Stimulated activated CD4-positive, alpha-beta T cell treated with anti-CD3 and anti-CD28 coated beads, Interleukin-4, amount 100 ng/mL, for 4 hours (primary cell): ENCODE measurements at places on chromosomes 16 and 17.

GRCh38 chr17:79305768-79306423 lies 231.3 kb downstream of the ENGASE start:
- DNase-seq = no peak

GRCh38 chr17:81488276-81488860 lies 24.2 kb downstream of the ACTG1 start:
- no peak for DNase-seq

DNA sequence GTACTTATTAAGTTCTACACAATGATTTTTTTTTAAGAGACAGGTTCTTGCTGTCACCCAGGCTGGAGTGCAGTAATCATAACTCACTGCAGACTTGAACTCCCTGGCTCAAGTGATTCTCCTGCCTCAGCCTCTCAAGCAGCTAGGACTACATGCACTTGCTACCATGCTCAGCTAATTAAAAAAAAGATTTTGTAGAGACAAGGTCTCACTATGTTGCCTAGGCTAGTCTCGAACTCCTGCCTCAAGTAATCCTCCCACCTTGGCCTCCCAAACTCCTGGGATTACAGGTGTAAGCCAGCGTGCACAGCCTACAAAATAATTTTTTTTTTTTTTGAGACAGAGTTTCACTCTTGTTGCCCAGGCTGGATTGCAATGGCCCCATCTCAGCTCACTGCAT lies 22.2 kb downstream of the USP32 start:
- DNase-seq = no peak

- DNase-seq = no peak
Measured at GRCh38 chr16:11074131-11074530, 129.8 kb downstream of the CLEC16A start.

GRCh38 chr17:46869975-46870803 lies 18.8 kb downstream of the WNT9B start:
- no peak for DNase-seq
